WTC11 (cell line): ENCODE measurements at places on chromosomes 16 and 17.

- DNase-seq: no peak
These were observed 185.6 kb downstream of the PRKCA start for GRCh38 chr17:66487981-66488468.

DNA sequence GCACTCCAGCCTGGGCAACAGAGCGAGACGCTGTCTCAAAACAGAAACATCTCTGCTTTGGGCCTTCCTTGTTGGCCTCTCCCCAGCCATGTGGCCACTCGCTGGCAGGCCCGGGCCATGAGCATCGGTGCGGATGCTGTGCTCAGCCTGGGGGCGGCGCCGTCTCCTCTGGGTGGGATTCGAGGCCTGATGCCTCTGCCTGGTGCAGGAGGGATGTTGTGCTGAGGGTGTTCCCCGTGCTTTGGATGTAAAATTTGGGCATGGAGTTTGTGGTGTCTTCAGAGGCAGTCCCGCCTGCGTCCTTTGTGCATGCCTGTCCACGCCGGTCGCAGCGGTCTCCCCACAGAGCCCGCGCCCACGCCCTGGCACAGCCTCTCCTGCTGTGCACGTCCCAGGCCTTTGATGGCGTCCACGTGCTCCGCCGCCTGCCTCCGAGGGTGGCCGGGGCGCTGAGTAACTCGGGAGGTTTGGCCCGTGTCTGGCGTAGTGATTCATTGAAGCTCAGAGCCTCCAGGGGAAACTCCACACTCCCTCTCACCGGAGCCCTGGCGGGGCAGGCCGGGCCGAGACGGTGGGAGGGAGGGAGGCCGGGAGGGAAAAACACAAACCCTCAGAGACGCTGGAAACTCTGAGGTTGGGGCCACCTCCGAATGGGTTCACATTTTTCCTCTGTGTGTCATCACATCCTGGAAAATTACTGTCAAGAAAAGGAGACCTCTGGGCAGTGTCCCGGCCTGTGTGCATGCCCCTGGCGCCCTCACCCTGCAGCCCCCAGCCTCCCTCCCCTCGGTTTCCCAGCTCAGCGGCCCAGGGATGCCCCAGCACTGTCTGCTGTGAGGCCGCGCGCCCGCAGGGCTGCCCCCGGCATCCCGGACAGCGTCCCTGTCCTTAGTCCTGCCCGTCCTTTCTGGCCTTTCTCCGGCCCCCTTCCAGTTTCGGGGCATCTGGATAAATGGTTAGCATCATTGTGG, 19.0 kb downstream of the CENPX start:
- no peak for DNase-seq

DNA sequence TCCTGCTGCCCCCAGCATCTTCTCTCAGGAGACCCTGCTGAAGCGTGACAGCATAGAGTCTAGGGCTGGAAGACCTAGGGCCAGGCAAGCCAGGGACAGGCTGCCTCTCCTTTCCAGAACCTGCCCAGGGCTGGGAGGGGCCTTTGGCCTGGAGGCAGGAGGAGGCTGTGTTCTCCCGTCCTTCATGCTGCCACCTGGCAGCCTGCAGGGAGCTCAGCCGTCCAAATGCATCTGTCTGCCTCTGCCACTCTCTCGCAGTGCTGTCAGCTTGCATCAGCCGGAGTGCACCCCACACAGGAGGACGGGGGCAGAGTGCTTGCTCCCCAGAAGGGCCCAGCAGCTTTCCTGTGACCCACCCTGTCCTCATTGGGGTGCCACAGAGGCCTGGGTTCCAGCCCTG, 31.3 kb downstream of the ARHGAP23 start:
- no peak for DNase-seq

DNA sequence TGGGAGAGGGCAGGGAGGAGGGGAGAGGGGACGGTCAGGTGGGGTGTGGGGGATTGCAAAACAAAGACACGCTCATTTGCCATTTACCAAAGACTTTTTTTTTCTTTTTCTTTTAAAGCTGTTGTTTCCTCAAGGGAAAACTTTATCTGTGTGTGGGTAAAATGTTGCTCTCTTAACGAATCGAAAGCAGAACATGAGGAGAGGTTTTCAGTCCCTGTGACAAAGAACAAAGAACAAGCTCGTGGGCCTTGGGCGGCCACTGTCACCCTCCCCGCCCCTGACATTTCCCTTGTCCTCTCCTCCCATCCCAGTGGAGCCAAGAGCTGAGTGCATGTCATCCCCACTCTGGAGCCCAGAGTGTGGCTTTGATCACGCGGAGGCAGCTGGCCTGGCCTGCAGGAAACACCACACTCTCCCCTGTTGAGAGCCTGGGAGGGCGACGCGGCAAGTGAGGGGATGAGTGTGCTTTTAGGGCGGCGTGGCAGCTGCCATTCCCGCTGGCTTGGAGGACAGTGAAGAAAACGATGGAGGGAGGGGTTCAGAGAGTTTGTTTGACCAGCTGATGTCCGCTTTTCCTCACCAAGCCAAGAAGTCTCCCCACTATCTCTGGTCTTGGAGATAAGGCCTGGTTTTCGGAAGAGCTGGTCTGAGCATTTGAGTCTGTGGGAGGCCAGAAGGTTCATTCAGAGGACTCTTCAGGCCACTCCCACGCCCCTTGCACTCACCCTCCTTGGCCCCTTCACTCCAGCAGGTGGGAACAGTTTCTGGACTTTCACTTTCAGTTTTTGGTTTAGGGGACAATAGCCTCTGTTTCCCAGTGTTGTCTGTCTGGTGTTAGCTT, 11.4 kb downstream of the CCR7 start:
- peak; percentile 7 for DNase-seq

DNA sequence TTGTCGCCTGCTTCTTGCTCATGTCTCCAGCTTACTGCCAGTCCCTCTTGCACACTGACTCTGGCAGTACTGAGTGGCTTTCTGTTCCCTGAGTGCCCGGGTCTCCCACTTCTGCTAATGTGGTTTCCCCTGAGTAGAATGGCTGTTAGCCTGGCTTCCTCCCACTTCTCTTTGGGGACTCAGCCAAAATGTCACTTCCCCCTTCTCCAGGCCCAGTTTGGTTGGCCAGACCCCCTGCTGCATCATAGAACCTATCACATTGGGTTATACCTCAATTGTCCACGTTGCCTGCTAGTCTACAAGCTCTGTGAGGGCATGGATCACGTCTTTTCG, 304.4 kb downstream of the HS3ST3B1 start:
- DNase-seq: no peak

GRCh38 chr17:20171741-20172365, 162.7 kb downstream of the SPECC1 start:
- DNase-seq: no peak

GRCh38 chr17:27496005-27496404, 39.8 kb downstream of the KSR1 start:
- no peak for DNase-seq

GRCh38 chr17:57471868-57472368, 215.6 kb downstream of the MSI2 start:
- DNase-seq: peak; percentile 30

DNA sequence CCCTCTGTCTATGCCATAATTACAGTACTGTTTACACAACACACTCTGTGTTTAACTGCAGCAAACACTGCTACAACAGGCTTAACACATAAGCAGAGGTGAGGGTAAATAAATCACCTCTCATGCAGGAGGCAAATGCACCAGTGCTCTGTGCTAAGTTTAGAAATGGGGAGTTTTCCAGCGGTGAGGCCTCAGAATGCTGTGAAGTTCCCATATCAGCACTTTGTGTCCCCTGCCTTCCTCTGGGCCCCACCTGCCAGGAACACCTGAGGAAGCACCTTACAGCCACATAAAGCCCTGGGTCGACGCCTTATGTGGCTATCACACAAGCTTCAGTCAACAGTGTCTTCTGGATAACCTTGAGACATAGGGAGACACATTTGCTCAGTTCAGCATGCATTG, 304.5 kb downstream of the HAPSTR1 start:
- DNase-seq: no peak

DNA sequence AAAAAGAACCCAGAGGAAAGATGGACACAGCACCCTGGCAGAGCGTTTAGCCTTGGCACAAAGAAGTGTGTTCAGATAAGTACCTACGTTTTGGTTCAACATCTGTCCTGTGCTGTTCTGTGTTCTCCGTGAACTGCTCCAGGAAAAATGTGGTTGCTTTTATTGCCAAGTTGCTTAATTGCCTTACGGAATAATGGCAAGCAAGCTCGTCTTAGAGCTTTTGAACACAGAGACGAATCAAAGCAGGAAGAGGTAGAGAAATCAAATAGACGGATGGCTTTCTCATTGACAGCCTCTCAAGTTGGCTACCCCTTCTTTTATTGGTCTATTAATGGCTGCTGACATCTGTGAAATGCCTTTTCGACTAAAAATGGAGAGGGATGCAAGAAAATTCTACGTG, 911.1 kb upstream of the EEF2KMT start:
- no peak for DNase-seq

- no peak for DNase-seq
These were observed 2.6 kb upstream of the CCL22 start for GRCh38 chr16:57355898-57356414.

DNA sequence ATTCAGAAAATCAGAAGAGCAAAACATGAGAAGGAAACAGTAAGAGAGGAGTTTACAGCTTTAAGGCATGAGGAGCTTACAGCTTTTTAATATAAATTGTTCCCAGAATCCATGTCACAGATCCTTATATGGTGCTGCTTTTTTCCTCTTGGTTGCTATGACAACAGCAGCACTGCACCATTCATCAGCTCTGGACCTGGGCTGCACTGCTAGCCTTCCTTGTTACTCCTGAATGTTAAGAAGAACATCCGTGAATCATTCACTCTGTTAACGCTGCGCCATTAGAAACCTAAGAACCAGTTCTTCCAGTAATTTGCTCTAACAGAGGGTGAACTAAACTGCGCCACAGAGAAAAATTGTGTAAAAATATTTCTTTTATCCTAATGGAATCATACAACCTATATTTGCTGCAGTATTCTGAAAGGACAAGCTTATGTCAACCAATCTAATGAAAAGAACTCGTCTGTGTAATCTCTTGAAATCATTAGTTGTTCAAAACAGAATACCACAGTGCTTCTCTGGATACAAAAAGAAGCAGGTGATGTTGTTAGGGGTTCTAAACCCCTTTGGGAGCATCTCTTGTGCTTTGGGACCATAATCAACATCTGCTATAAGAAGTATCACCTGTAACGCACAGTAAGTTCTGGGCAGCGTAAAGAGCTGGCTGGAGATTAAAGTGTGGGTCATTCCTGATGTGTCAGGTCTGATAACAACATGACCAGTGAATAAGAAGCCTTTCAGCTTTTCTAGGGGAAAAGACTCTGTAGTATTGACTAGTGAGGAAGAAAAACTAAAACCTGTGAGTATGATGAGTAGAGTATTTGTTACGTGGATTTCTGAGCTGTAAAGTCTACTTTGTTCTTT, 151.2 kb downstream of the TANC2 start:
- no peak for DNase-seq

DNA sequence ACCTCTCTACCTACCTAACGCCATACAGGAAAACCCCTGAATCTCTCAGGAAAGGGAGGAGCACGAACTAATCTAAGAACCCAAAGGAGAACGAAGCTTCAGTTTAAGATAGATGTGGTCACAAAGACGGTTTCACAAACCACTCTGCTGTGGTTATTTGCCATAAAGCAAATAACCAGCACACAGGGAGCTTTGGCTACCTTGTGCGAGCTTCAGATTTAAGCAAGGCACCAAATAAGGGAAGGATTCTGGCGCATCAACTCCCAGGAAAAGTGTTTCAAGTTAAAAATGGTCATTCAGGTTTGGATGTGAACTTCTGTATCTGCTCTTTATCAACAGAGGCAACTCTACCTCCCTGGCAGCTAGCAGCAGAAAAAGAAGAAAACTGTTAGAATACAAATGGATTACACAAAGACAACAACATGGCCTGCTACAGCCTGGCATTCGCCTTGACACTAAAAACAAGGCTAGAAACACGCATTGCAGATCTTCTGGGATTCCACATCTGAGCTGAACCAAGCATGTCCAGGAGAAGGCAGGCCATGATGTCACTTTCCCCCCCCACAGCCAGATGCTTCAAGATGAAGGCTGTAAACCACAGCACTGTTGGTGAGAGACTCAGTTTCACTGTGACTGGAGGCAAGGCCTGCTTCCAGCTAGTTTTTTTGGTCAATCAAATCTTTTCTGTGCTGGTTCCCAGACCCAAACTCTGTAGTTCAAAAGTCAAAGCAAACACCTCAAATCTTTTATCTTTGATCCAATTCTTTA, 43.6 kb downstream of the SMG6 start:
- DNase-seq: no peak

- no peak for DNase-seq
These were observed 5.1 kb upstream of the RASL10B start for GRCh38 chr17:35726127-35726952.

GRCh38 chr16:47881574-47881973, 274.2 kb downstream of the ABCC12 start:
- no peak for DNase-seq

GRCh38 chr16:1498899-1499676, 5.9 kb downstream of the TELO2 start:
- no peak for DNase-seq

DNA sequence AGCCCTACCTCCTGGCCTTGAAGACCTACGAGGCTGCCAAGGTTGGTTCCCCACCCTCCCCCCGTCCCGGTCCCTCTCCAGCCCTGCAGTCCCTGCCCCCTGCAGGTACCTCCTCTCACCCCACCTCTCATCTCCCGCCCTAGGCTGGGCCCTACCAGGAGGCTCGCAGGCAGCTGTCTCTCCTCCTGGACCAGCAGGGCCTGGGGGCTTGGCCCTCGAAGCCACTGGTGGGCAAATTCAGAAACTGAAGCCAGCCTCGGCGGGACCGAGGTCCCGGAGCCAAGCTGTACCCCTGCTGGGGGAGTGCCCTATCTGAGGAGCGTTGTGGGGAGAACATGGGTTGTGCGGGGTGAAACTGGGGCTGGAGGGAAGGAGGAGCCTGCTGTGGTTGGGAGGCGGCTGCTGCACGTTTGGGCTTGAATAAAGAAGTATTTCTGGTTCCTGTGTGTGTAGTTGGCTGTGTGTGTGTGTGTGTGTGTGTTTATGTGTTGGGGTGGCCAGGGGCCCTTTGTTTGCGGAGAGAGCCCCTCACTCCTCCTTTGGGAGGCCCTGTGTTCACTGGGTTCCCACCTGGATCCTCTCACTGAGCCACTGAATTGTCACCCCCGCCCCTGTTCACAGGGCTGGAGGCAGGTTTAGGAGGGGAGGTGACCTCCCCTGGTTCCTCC, 5.9 kb downstream of the ADAD2 start:
- no peak for DNase-seq

- no peak for DNase-seq
These were observed 7.1 kb downstream of the USP31 start for GRCh38 chr16:23141959-23142740.
